DND-41 (cell line): ENCODE measurements at places on chromosomes 16 and 17.

GRCh38 chr16:56450275-56450985 lies 702 bp downstream of the NUDT21 start:
- peak overlapping the region; percentile 83 for H3K27ac ChIP-seq
- peaks cover 48% of the 10 kb centered on the region for H3K36me3 ChIP-seq
- H3K27me3 ChIP-seq: no peaks in the 10 kb centered on the region

DNA sequence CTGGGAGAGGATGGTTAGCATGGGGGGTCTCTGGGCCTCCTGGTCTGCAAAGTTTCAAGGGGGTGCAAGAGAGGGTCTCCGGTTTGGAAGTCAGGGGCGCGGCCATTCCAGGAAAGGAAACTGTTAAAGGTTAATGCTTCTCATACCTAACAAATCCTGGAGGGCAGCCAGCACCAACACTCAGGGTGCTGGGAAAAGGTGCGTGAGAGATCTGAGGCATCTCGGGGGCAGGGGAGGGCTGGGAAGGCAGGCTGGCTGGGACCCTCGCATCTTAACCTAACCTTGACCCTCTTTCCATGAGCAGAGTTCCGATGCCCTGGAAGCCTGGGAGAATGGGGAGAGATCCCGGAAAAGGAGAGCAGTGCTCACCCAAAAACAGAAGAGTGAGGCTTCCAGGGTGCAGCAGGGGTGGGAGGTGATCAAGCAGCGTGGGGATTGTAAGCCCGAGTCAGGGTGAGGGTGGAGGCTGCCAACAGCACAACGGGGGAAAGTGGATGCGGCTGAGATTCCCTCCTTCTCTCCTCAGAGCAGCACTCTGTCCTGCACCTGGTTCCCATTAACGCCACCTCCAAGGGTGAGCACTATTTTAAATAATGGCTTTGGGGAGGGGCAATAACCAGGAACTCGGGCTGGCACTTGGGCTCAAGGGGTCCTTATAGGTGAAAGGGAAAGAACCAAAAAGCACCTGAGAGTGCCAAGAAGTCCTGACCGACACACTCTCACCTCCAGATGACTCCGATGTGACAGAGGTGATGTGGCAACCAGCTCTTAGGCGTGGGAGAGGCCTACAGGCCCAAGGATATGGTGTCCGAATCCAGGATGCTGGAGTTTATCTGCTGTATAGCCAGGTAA lies 996 bp downstream of the TNFSF13 start:
- H3K27ac ChIP-seq: no peak overlapping the region
- peaks cover 20% of the 10 kb centered on the region for H3K36me3 ChIP-seq
- no peak overlapping the region for H3K4me3 ChIP-seq
- peaks cover 41% of the 10 kb centered on the region for H3K4me1 ChIP-seq
- DNase-seq: no peak

DNA sequence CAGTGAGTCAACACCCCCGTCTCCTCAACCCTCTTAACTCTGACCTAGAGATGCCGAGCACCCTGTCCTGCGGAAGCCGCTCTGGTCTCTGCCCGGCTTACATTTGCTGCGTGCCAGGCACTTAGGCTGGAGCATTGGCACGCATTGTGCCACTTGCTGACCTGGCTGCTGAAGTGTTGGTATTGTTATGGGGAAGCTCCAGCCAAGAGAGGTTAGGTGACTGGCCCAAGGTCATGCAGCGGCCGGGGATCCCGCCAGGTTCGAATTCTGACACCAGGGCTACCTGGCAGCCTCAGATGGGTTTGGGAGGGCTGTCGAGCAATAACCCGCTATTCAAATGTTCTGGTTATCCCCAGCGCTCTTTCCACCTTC lies 5.0 kb upstream of the HSD17B1 start:
- peaks cover 14% of the 10 kb centered on the region for H3K36me3 ChIP-seq
- no peak overlapping the region for H3K27ac ChIP-seq
- H3K4me1 ChIP-seq: no peaks in the 10 kb centered on the region
- H3K4me3 ChIP-seq: no peak overlapping the region

DNA sequence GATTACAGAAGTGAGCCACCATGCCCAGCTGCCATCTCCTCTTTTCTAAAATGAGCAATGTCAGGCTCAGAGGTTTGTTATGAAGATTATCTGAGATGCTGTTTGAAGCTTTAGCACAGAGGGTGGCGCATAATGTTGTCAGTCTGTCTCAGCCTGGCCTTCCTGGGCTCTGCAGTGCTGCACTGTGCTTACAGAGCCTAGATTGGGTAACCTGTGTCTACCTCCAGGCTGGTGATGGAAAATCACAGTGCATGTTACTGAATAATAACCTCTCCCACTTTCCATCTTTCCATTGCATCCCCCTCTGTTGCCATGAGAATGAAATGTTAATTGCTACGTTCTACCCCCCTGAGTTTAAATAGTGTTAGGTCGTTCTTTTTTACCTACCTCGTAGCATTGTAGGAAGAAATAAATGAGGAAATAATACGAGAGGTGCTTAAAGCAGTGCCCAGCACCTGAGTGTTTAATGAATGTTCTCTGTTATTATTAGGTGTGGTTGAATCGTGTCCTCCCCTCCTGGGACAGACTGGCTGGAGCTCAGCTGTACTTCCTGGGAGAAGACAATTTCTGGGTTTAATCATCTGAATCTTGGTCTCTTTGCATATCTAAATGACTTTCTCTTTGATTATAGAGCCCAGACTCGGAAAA lies 6.2 kb downstream of the LDAF1 start:
- peaks cover 9% of the 10 kb centered on the region for H3K4me1 ChIP-seq
- no peak for DNase-seq
- H3K27me3 ChIP-seq: no peaks in the 10 kb centered on the region
- peaks cover 34% of the 10 kb centered on the region for H3K36me3 ChIP-seq

DNA sequence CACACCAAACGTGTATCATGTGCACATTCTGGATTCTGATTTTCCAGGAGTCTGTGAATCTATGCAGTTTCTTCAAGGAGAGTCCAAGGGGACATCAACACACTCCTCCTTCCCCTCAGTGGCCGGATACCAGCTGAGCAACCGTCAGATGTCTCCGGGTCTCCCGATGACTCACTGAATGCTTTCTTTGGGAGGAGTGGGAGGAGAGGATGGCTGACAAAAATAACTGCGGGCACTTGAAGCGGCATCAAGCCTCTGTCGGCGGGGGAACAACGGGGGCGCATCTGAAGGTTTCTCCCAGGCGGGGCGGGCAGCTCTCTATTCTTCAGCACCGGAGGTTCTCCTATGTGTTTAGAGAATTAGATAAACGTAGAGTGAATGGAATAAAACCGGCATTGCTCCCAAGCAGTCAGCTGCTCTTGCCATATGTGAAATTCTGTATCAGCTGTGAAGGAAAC lies 24.6 kb upstream of the LRRC75A start:
- H3K27me3 ChIP-seq: peaks cover 4% of the 10 kb centered on the region
- no peak overlapping the region for H3K4me3 ChIP-seq
- H3K4me1 ChIP-seq: peaks cover 7% of the 10 kb centered on the region
- no peak overlapping the region for H3K27ac ChIP-seq
- DNase-seq: no peak

GRCh38 chr17:2419486-2419885 lies 18.6 kb upstream of the MNT start:
- peaks cover 3% of the 10 kb centered on the region; the same call in 1 of the 2 replicates for H3K4me1 ChIP-seq
- H3K36me3 ChIP-seq: peaks cover 58% of the 10 kb centered on the region
- H3K27me3 ChIP-seq: no peaks in the 10 kb centered on the region
- no peak overlapping the region for H3K27ac ChIP-seq
- no peak for DNase-seq

DNA sequence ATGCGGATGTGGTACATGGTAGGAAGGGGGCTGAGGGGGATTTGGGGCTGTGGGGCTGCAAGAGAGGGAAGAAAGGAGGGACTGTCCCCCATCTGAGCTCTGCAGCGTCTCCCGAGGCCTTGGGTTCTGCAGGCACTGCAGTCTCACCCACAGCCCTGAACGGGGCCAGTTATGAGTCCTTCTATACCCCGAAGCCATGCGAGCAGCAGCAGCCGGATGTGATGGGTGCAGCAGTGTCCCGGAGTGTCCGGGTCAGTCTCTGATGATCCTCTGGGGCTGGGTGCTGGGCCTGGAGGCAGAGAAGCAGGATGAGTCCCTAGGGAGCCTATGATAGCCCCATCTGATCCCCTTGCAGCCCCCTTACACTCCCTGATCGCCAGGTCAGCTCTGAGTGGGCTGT lies 41.5 kb downstream of the CPNE2 start:
- no peak overlapping the region for H3K4me3 ChIP-seq
- no peak for DNase-seq
- no peaks in the 10 kb centered on the region for H3K36me3 ChIP-seq
